ENCODE measurements at places on chromosomes 6 and 20.

GRCh38 chr6:165823609-165824326, 160.7 kb upstream of the PDE10A start:
- DNase-seq, result no peak

DNA sequence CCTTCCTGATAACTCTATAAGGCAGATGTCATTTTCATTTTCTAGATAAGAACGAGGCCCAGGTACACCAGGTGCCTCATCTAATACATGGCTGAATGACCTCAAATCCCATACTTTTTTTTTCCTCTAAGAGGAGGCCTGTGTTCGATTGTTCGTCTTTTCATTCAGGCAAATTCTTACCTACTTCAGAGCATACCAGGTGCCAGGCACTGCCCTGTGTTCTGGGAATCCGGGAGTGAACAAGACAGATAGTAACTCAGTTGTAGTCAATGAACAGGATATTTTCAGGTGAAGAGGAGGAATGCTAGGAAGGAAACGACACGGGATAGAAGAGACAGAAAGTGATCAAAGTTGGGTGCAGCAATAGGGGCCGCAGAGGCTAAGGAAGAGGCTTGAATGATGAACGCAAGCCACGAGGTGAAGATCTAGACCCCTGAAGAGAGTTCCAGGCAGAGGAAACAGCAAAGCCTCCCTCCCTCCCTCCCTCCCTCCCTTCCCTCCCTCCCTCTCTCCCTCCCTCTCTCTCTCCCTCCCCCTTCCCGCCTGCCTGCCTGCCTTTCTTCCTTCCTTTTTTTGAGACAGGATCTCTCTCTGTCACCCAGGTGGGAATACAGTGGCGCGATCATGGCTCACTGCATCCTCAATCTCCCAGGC, 150.1 kb upstream of the ZNF217 start:
- no peak for DNase-seq

- DNase-seq, result no peak
Observed at GRCh38 chr6:155245831-155246230, 18.0 kb upstream of the CLDN20 start.

GRCh38 chr20:48797850-48798747, 29.7 kb downstream of the PREX1 start:
- DNase-seq, result no peak

GRCh38 chr6:3139090-3139903, 18.0 kb downstream of the TUBB2A start:
- DNase-seq, result no peak

GRCh38 chr6:136812174-136812573, 10.2 kb upstream of the PEX7 start:
- DNase-seq, result no peak

DNA sequence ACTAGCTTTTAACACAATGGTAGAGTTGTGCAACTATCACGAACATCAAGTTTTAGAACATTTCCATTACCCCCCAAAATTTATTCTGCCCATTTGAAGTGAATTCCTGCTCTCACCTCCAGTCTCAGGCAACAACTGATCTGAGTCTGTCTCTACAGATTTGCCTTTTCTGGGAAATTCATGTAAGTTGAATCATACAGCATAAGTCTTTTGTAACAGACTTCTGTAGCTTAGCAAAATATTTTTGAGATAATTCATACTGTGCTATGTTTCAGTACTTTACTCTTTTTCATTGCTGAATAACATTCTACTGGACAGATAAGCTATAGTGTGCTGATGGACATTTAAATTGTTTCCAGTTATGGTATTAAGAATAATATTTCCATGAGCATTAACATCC, 447.3 kb upstream of the GJE1 start:
- DNase-seq, result no peak

GRCh38 chr6:1091900-1092299, 220.0 kb upstream of the FOXQ1 start:
- DNase-seq, result no peak

DNA sequence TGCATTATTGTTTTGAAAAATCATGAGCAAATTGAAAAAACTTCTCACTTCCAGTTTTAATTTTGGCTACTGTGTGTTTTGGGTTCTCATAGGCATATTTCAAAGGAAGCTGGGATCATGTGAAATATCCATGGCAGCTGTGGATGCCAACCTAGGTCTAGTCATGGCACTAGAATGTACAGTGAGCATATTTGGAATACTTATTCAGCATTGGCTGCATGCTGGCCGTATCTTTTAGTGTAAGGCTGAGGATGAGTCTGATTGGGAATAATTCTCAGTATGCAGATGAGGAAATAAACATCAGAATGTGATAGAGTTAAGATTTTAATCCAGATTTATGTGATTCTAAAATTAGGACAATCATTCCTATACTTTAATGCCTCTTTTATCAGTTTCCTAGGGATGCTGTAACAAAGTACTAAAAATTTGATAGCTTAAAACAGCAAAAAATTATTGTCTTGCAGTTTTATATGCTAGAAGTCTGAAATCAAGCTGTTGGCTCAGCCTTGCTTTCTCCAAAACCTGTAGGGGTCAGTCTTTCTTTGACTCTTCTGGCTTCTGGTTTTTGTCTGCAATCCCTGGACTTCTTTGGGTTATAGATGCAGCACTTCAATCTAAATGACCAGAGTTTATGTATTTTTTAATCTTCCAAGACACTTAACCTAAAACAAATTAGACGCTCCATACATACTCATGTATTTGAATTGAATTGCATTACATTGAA, 37.7 kb upstream of the DEFB112 start:
- DNase-seq, result no peak

DNA sequence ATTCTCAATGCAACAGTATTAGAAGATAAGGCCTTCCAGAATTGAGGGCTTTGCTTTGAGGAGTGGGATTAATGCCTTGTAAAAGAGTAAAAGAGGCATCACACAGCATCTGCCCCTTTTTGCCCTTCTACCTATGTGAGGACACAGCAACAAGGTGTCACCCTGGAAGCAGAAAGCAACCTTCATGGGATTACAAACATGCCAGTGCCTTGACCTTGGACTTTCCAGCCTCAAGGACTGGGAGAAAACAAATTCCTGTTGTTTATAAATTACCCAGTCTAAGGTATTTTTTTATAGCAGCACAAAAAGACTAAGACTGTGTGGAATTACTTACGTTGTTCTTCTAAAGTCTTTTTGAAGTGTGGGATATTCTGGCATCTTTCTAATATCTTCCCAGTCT, 150.0 kb upstream of the SLC22A16 start:
- no peak for DNase-seq

- DNase-seq, result no peak
Observed at GRCh38 chr6:117919775-117920729, 13.0 kb downstream of the SLC35F1 start.

GRCh38 chr20:53331151-53331973, 262.3 kb downstream of the ZNF217 start:
- no peak for DNase-seq

DNA sequence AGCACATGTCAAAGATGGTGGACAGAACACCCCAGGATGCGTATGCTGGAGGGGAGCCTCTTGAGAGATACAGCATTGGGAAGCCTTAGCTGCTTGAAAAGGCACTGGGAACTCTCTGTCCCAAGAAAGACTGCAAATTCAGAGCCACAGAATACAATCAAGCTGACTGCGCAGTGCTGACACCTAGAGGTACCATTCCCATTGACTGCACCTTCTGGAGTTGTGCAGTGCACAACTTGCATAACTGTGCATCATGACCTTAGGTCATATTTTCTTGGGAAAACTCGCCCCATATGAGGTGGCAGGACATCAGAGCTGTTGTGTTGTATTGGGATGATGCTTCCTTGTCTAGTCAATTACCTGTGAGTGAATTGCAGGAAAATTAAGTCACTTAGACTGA, 646.5 kb upstream of the NOX3 start:
- no peak for DNase-seq

DNA sequence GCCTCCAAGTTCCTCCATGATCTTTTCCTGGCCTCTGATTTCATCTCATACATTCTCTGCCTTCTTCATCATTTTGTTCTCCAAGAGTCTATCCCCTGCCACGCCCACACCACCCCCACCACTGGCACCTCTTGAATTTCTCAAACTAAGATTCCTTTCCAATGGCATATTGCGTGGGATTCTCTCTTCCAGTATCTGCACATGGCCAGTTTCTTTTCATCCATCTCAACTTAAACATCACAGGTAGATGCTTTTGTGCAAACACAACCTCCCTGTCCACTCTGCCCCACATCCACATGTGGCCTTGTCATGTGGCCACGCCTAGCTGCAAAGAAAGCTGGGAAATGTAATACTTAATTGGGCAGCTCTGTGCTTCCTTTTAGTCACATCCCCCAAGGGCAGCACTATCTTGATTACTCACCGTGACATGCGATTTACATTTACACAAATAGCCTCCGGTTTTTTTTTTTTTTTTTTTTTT, 33.4 kb upstream of the ZMYND8 start:
- DNase-seq, result no peak

GRCh38 chr6:108714101-108714765, 134.0 kb upstream of the ARMC2 start:
- DNase-seq, result no peak

DNA sequence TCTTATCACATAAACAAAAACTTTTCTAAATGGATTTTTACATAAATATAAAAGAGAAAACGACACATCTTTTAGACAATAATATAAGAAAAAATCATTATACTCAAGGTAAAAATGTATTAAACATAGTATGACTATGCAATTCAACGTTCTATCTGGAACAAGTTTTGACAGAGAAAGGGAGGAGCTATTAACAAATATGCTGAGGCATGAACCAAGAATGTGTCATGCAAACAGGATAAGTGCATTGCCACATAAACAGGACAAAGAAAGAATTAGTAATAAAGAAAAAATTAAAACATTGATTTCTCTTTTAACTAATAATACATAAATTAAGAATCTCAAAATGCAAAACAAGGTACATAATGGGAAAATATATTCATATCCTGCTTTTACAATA, 1353.4 kb upstream of the GJE1 start:
- no peak for DNase-seq

DNA sequence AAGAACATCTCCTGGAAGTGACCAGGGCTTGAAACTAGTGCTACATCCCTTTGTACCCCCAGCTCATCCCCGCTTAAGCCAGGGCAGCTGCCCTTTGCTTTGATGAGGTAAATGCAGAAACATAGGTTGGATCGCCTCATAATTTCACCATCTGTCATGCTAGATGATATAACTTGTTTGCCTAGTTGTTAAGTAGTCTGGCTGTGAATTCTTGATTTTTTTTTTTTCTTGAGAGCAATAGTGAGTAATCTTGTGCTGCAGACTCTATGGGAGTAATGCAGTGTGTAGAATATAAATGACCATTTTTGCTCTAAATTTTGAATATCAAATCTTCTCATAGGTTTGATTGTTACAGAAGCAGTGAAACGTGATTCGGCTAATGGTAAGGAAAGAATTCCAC, 4.1 kb downstream of the TRDN start:
- DNase-seq, result no peak

DNA sequence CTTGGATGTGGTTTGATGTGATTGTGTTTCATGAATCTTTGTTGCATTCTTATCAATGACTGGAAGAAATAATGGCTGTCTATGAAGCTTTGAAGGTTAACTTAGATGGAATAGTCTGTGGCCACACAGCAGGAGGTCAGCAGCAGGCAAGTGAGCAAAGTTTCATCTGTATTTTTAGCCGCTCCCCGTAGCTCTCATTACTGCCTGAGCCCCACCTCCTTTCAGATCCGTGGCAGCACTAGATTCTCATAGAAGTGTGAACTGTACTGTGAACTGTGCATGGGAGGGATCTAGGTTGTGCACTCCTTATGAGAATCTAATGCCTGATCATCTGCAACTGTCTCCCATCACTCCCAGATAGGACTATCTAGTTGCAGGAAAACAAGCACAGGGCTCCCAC, 660.2 kb downstream of the EPHA7 start:
- DNase-seq, result no peak

DNA sequence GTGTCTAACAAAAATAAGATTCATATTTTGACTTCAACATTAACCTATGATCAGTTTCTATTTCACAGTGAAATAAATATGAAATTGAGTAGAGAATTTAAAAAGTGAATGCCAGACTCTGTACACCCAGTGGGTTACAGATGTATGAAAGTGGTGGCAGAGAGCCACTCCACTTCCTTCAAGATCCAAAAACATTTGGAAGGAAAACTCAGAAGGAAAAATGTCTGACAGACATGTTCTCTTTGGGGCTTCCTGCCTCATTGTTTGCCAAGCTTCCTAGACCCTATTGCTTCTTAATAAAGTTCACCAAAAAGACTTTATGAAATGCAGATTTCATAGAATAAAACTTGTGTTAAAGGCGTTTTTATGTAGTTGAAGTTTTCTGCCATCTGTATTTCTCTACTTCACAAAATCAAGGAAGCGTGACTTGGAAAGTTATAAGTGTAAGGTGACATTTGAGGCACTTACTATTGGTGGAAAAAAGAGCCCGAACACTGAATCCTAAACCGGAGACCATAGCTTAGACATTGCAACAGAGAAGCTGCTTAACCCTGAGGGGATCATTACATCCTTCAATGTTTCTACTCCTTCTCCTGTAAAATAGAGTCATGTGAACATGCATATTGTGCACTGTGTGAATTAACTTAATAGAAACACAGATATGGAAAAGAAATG, 12.8 kb downstream of the HMGCLL1 start:
- DNase-seq, result no peak

- DNase-seq, result no peak
Observed at GRCh38 chr20:17624551-17625245, 54.8 kb downstream of the DSTN start.

GRCh38 chr6:154206141-154206540, 150.5 kb downstream of the IPCEF1 start:
- no peak for DNase-seq

- no peak for DNase-seq
Observed at GRCh38 chr20:57256205-57256604, 10.2 kb downstream of the BMP7 start.

GRCh38 chr20:49569411-49570115, 1.6 kb upstream of the PTGIS start:
- no peak for DNase-seq

DNA sequence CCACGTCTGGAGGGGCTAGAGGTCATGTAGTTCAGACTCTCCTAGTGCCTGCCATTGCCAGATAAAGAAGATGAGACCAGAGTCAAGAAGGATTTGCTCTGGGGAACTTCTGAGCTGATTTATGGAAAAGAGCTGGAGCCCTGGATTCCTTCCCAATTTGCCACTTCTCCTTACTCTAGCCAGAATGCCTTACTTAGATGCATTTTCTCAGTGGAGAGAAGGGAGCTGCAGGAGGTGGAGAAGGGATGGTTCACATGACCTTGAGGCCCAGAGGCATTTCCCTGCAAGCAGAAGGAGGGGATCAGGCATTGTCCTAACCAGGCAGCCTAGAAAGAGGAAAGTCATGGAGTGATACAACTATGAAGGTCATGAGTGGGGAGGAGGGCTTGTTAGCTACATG, 122.2 kb downstream of the UNC5CL start:
- no peak for DNase-seq

All from stimulated activated CD8-positive, alpha-beta memory T cell treated with anti-CD3 and anti-CD28 coated beads, Interleukin-7, amount 100 ng/mL, for 4 hours (primary cell).